ENCODE measurements at places on chromosomes 1 and 21.
A peak's percentile ranks its signal among the peaks of the same experiment; 100 is the strongest.

- no peak for DNase-seq
These were observed 343.0 kb downstream of the PCP4 start for GRCh38 chr21:40210251-40210650.

DNA sequence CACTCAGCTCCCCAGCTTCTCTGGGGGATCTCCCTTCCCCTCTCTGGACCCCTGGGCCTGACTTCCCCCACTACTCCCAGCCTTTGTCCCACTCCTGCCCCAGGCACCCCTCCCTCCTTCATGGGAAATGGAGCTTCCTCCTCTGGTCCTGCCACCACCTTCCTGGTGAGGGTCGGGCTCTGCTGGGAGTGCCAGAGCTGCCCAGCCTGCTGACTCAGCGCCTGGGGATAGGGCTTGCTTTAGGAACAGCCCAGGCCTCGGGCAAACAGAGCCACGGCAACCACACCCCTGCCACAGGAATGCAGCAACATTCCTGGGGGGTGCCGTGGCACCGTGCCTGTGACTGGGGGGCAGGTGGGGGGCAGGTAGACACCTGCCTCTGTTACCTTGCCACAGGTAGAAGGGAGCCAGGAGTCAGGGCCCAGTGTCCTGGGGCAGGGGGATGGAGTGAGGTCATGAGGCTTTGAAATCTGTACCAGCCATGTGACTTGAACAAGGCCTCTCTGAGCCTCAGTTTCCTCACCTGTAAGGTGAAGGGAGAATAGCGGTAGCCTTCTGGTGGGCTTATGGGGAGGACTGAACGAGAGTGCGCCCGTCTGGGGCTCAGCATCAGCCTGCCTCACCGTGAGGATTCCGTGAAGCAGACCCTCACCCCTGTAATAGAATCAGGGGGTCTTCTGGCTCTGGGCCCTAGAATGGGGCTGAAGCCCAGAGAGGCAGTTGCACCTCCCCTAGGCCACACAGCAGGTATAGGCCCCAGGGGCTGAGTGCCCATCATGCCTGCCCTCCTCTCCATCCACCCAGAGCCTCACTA is 17.8 kb upstream of the EPHA2 start:
- DNase-seq, result peak; percentile 71

- DNase-seq, result no peak
These were observed 152.7 kb downstream of the RHOU start for GRCh38 chr1:228887960-228888359.

GRCh38 chr1:231385416-231385748 is 36.7 kb downstream of the EGLN1 start:
- no peak for DNase-seq

DNA sequence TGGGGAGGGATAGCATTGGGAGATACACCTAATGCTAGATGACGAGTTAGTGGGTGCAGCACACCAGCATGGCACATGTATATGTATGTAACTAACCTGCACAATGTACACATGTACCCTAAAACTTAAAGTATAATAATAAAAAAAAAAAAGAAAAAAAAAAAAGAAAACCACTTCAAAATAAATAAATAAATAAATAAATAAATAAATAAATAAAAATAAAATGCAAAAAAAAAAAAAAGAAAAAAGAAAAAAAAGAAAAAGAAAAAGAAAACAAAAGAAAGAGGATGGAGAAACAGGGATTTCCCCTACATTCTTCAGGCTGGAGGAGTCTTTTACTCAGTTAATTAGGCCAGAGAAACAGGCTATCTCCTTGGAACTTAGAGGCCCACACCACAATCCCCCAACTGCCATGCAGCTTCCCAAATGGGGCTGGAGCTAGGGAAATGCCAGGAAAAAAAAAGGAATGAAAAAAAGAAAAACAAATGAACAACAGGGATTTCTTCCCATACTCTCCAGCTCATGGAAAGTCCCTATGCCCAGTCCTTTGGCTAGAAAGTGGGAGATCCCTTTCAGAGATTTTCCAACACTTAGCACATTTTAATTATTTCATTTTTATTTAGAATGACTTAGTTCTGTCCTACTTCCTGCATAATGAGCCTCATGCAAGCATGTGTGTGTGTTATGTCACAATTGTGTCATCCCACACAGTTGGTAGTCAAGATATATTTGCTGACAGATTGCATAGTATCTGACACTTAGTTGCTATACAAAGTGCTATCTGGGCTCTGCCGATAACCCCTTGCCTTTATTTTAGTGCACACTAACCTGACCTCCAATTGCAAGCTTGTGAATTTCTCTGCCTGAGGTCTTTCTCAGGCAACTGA is 486.4 kb downstream of the PLPP3 start:
- DNase-seq, result no peak

DNA sequence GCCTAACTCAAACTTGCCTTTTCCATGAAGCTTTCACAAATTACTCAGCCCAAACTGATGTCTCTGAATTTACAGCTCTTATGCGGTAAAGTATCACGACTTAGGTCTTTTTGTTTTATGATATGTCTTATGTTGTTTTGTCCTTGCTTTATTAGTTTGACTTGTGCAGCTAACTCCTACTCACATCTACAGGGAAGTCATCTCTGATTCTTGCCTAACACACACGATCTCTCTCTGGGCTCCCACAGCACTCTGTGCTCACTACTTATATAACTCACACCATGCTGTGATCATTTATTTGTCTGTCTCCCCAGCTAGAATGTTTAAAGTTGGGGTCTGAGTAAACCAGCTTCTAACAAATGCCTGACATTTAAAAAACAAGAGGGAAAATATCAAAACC is 9.3 kb upstream of the PI4KB start:
- no peak for DNase-seq

- peak; percentile 41 for DNase-seq
These were observed 36.1 kb downstream of the CLSTN1 start for GRCh38 chr1:9787702-9788101.

- no peak for DNase-seq
These were observed 7.4 kb downstream of the SLC2A5 start for GRCh38 chr1:9062021-9062471.
